ENCODE measurements at places on chromosomes 5 and 9.

- DNase-seq = no peak
Observed at GRCh38 chr5:113273948-113274347, 160.8 kb downstream of the TSSK1B start.

GRCh38 chr5:82347201-82347865, 69.2 kb upstream of the RPS23 start:
- no peak for DNase-seq

DNA sequence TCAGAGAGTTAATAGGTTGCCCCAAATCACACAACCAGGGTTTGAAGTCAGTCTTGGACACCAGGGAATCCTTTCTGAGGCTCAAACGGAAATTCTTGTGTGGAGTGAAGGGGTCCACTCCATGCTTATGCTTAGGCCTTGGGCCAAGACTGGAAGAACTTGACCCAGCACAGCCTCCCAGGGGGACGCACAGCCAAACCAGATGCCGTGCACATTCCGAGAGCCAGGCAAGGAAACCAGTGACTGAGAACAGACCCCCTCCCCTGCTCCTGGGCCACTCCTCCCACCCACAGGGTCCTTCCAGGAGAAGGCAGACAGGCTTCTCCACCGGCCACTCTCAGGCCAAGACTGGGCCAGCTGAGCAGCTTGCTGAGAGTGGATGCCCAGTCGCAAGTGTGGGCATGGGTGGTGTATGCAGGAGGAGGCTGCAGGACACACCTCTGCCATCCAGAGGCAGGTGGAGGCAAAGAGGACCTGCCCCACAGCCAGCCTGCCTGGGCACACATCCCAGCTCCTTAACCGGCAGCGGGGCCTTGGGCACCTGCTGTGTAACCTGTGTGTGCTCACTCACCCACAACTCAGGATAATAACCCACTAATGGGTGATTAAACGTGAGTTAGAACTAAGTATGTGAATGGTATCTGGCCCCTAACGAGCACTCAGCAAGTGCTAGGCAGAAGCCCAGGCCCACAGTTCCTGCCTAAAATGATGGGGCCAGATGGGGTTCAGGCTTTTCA, 38.0 kb downstream of the NIPAL4 start:
- DNase-seq = no peak

- DNase-seq = no peak
Observed at GRCh38 chr5:78778538-78778937, 130.0 kb upstream of the LHFPL2 start.

- no peak for DNase-seq
Observed at GRCh38 chr5:180613188-180613813, 22.0 kb upstream of the SCGB3A1 start.

GRCh38 chr9:8637626-8638025, 838.0 kb upstream of the DMAC1 start:
- DNase-seq = no peak

DNA sequence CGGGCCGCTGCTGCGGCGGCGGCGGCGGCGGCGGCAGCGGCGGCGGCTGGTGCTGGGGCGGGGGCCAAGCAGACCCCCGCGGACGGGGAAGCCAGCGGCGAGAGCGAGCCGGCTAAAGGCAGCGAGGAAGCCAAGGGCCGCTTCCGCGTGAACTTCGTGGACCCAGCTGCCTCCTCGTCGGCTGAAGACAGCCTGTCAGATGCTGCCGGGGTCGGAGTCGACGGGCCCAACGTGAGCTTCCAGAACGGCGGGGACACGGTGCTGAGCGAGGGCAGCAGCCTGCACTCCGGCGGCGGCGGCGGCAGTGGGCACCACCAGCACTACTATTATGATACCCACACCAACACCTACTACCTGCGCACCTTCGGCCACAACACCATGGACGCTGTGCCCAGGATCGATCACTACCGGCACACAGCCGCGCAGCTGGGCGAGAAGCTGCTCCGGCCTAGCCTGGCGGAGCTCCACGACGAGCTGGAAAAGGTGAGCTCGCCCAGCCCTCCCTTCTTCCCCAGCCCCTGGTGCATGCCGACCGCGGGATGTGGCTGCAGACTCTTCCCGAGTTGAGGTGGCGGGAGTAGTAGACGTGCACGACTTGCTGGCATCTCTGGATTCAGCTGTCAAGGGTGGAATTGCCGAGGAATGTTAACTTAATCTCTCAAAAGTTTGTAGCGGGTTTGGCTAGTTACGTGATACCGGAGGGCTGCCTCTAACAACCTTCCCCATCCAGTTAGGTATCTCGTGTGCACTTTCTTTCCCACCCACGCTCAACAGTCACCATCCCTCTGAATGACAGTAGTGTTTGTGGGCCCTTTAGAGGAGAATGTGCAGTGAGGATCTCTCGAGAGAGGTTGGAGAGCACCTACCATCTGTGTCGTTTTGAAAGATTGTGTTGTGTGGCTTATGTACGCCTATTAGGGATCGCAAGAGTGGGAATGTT, 932 bp downstream of the SLC12A2 start:
- peak; percentile 58 for DNase-seq

GRCh38 chr9:130987738-130988399, 21.1 kb upstream of the LAMC3 start:
- no peak for DNase-seq

- DNase-seq = no peak
Observed at GRCh38 chr5:100761192-100761591, 141.9 kb downstream of the ST8SIA4 start.

- no peak for DNase-seq
Observed at GRCh38 chr9:72951520-72952380, 1.1 kb downstream of the ALDH1A1 start.

- DNase-seq = no peak
Observed at GRCh38 chr9:110919609-110920008, 118.7 kb downstream of the LPAR1 start.

GRCh38 chr9:703392-703791, 138.1 kb upstream of the DMRT1 start:
- no peak for DNase-seq

DNA sequence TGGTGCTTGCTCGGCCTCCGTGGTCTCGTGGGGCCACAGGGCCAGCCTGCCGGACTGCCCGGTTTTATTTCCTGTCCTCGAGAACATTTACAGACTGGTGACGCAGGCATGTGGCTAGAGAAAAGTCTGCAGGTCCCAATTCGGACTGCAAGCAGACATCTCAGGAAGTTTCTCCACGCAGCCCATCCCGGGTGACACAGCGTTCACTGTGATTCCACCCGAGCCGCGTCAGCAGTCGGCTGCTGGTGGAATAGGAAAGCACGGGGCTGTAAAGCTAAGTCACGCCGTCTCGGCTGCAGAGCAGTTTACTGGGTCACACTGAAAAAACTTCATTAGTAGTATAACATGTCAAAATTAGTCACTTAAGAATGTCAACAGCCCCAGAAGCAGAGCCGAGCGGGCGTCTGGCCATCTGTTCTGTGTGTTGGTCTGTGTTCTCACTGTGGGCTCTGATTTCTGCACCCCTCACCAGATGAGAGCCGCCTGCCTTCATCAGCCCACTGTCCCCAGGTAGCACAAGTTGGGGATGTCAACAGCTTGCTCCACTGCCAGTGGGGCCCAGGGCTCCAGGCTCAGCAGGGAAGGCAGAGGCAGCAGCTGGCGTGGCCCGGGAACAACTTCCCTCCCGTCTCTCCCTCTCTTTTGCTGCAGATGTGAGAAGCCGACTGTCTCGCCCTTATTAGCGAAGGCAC, 363.7 kb downstream of the IRX2 start:
- DNase-seq = no peak

- DNase-seq = no peak
Observed at GRCh38 chr5:61604076-61605025, 272.3 kb downstream of the ZSWIM6 start.

GRCh38 chr5:167701051-167701450, 590.4 kb upstream of the WWC1 start:
- no peak for DNase-seq

DNA sequence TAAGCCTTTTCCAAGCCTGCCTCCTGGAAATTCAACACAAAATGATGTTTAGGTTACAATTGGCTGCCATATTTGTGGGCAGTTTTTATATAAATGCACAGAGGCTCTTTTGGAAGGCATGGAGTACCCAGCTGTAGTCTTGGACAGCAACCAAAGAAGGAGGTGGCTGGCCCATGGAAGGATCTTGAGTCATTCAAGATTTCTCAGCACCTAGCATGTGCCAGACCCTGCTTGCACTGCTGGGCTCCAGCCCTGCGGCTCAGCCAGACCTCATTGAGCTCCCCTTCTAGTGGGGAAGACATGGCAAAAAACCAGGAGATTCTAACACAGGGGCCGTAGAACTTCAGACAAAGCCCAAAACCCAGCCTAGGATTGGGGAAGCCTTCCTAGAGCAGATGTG, 22.1 kb downstream of the JADE2 start:
- no peak for DNase-seq

DNA sequence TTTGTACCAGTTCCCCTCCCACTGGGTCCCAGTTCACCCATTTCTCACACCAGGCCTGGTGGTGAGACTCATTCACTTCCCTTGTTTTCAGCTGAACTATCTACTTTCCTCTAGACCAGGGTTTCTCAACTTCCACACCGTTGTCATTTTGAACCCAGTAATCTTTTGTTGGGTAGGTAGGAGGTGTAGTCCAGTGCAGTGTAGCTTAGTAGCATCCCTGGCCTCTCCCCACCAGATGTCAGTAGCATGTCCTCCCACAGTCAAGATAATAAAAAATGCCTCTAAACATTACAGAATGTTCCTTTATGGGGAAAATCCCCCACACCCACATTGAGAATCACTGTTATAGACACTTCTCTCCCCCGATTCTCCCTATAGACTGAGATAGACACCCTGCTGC, 299.1 kb downstream of the EPB41L4A start:
- DNase-seq = no peak

DNA sequence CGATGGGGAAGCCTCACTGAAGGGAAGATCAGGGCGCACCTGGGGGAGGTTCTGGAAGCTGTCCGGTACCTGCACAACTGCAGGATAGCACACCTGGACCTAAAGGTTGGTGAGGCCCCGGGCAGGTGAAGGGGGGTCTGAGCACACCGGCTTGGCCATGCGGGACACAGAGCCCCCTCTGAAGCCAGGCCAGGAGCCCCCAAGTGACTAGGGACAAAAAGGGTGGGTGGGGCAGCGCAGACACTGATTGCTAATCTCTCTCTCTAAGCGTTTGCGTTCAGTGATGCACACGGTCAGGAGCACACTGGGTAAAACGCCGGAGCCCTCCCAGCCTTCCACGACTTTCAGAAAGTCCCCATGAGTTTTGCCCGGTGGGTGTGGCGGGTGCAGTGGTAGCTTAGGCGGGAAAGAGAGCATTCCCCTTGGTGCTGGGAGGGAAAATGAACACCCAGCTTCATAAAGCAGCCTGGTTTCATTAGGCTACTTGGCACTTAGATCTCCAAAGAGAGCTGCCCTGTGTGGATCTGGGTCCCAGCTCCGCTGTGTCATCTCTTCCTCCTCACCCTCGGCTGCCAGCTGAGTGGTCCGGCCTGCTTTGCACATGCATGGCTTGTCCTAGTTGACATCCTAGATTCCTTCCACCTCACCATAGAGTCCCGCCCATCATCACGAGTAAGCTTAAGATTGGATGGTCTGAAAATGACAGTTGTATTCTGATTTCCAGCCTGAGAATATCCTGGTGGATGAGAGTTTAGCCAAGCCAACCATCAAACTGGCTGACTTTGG, 74.2 kb upstream of the OTULINL start:
- no peak for DNase-seq

GRCh38 chr5:7852988-7853387, 2.1 kb upstream of the CFAP90 start:
- no peak for DNase-seq

- no peak for DNase-seq
Observed at GRCh38 chr9:83511051-83511450, 27.1 kb downstream of the FRMD3 start.

GRCh38 chr9:127139071-127139731, 16.8 kb upstream of the ANGPTL2 start:
- DNase-seq = no peak

DNA sequence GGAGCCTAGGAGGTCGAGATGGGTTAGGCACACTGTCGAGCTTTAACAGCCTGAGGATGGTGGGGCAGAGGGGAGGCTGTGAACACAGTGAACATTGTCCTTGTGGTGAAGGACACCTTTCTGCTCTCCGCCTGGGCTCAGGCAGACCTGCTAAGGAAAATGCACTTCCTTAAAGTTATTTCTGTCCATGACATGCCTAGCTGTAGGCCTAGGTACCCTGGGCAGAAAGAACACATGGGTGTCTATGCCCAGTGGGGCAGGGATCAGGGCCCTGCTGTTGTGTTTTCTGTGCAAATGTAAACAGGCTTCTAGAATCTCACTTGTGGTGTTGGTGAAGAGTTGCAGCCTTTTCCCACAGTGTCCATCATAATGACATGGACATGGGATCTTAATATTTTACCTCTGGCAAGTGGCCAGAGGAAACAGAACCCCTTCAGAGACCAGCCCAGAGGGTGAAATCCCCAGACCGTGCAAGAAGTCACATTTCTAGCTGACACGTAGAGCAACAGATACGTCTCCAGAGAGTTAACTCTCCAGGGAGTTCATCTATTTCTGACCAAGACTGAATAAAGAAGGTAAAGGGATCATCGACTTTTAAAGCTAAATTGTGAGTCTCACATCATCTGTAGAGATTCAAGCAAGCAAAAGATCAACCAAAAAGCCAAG, 79.2 kb downstream of the C9orf152 start:
- DNase-seq = no peak

GRCh38 chr5:1763548-1763911, 36.1 kb downstream of the MRPL36 start:
- peak; percentile 37 for DNase-seq

DNA sequence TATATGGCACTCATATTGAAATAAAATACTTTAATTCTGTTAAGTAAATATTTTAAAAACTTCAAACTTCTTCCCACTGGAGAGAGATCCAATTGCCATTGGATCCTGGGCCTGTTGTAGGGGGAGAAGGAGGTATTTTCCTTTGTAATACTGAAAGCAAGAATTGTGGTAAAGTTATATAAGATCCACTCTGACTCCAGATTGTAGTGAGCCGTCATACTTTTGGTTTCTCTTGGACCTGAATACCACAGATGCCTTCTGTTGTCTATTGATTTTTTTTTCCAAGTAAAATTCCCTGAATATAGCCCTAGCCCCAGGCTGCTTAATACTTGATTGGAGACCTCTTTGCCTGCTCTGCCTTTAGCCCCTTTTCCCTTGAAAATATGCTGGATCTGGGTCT, 86.9 kb downstream of the ATG10 start:
- DNase-seq = no peak

DNA sequence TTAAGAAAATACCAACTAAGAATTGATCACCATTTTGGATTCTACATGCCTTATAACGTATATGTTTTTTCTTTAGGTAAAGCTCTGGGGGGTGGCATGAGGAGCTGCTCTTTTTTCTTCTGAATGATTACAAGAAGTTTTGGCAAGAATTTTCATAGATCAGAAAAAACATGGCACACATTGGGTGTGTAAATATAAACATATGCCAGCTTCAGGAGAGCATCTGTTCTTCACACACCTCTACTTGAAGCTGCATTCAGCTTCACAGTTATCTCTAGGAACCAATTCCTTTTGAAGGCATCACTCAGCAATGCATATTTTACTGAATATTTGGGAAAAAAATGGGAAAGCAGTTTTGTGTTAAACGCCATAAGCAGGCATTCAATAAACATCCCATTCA, 122.7 kb upstream of the GHR start:
- DNase-seq = no peak
